ENCODE measurements at places on chromosomes 3 and 15.

GRCh38 chr3:47007482-47008233, 28.2 kb downstream of the NBEAL2 start:
- DNase-seq: no peak

DNA sequence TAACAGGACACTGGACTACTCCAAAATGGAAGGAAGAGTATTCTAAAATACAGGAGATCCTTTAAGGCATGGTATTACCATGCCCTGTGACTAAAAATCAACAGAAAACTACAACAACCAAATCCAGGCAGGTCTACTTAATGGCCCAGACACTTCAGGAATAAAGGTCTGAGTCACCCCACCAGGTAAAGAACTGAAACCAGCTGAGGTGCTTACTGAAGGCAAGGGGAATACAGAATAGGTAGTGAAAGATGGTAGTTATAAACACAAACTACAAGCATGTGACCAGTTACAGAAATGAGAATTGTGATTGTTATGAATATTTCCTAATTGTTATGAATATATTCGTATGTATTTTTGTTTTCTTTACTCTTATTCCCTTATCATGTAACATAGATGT, 13.4 kb downstream of the IFT57 start:
- DNase-seq: no peak

- no peak for DNase-seq
Measured at GRCh38 chr3:151204530-151205402, 1.8 kb upstream of the GPR171 start.

GRCh38 chr15:98524838-98525660, 123.3 kb upstream of the IGF1R start:
- DNase-seq: no peak

DNA sequence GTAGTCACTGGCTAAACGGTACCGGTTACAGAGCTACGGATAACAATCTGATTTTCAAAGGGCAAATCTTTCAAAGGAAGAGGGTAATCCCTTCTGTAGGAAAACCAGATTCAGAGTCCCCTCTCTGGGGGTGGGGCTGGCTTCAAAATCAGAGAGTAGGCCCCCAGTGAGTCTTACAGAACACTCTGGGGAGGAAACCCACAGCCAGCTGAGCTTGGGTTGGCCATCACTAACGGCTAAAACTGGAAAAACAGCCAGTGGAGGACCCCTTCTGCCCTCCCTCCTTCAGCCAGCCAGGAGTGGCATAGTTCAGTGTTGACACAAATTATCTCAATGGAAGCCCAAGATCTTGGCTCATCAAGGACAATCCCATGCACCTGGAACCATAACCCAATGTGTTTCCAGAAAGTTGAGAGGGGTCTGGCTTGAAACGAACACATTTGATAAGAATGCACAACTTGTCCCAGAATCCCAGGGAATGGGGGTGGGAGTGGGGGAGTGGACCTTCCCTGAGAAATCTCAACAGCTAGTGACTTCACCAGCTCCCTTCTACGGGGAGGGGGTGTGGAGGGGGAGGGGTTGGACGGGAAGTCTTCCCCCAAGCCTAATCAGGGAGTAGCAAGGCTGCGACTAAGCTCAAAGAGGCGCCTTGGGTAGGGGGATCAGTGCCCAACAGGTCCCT, 1.0 kb downstream of the RASL12 start:
- no peak for DNase-seq

- no peak for DNase-seq
Measured at GRCh38 chr15:71691458-71692417, 118.6 kb upstream of the NR2E3 start.

DNA sequence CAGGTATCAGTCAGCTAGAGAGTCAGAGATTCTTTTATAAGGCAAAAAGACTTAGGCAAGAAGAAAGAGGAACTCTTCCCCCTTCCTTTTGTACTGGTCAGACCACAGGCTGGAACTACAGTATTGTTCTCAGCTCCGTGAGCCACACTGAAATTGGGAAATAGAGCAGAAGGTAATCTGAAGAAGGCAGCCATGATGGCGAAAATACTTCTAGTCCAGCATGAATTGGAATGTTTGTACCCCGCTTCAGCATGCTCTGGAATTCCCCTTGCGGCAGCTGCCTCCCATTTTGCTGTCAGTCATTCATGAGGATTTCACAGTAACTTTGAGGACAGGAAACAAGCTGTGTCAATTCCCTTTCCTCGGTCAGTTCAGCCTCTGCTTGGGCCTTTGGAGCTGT, 96.2 kb downstream of the CORO2B start:
- DNase-seq: no peak

DNA sequence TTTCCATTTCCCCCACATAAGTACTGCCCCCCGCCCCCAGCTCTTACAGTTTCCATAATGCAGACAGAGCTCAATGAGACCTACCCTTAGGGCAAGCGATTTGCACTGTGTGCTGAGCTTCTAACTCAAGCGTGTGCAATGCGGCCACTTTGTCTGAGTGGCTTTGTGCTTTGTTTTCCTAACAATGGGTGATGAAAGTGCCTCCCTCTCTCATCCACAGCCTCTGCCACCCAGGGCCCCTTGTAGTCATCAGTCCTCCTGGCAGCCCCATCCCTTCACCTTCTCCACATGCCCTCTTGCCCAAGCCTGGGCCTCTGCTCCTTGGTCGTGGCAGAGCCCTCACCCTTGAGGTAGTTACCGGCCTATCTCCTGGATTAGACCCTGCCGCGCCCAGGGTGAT, 17.2 kb downstream of the DAPK2 start:
- DNase-seq: no peak

DNA sequence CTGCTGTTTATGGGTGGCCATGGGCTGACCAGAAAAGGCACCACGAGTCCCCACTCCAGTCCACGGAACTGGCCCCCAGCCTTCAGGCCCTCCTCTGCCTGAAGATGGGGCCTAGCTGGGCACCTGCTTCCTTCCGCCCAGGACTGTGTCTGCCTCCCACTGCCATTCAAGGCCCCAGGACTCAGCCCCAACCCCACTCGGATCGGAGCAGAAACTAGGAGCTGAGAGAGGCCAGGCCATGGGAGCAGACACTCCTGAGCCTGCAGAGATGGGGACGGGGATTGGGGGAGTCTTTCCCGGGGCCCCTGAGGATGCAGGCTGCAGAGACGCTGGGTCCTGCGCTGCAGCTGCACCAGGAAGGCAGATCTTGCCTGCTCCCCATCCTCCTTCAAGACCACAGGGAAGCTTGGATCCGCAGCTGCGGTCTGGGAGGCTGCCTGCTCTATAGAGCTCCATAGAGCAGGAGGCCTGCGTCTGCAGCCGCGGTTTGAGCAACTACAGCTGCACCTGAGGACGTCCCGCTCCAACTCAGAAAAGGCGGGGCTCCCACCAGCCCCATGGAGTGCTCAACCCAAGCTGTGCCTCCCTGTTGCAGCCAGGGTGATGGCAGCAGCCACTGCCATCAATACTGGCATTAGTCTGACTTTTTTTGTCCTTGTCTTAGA, 383.9 kb upstream of the TMCO5A start:
- no peak for DNase-seq

DNA sequence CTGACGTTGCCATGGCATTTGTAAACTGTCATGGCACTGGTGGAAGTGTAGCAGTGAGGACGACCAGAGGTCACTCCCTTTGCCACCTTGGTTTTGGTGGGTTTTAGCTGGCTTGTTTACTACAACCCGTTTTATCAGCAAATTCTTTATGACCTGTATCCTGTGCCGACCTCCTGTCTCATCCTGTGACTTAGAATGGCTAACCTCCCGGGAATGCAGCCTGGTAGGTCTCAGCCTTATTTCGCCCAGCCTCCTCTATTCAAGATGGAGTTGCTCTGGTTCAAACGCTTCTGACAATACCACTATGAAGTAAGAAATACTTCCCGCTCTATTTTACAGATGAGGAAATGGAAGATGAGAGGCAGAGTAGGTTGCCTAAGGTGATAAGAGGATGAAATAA, 16.6 kb downstream of the PAQR9 start:
- no peak for DNase-seq

DNA sequence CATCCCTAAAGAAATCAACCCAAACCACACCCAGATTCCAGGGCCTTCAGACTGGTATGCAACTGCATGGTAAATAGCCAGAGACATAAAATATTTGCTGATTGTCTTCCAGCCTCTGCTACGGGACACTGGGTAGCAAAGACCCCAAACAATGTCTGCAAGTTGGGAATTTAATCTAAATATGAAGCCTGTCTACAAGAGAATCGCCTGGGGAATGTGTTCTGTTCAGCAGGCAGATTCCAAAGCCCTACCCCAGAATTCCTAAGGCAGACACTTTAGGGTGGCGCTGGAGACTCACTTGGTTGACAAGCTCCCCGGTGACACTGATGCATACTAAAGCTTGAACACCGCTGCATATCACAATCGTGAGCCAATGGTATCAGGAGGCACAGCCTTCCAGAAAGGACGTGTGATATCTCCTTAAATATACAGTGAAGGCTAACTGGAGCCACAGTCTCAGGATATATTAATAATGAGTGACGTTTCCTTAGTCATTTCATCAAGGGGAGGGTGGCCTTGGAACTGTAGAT, 684.1 kb downstream of the NTRK3 start:
- DNase-seq: no peak

GRCh38 chr3:147383617-147384016, 22.7 kb downstream of the ZIC4 start:
- no peak for DNase-seq

DNA sequence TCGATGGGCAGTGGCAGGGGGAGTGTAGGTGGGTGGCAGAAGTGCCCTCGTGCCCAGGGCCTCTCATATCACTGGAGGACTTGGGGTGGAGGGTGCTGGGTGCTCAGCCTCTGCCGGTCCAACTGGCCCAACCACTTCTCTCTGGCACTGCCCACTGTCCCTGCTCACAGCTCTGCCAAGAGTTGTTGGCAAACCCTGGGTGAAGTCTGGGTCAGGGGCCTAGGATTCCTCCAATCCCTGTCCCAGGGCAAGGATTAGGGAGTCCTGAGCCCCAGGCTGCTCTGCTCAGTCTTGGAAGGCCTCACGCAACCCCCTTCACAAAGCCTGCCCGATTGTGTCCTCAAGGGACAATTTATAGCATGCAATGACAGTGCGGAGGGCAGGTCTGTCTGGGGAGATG, 5.2 kb upstream of the PRKCD start:
- no peak for DNase-seq

Data from SK-N-MC (cell line).